NCI-H526 treated with DMSO at 0.1 percent for 48 hours (cell line): ENCODE measurements at places on chromosomes 4 and X.
A peak's percentile ranks its signal among the peaks of the same experiment; 100 is the strongest.

DNA sequence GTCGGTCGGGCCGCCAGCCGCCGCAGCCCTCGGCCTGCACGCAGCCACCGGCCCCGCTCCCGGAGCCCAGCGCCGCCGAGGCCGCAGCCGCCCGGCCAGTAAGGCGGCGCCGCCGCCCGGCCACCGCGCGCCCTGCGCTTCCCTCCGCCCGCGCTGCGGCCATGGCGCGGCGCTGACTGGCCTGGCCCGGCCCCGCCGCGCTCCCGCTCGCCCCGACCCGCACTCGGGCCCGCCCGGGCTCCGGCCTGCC is 213 bp downstream of the NFKB1 start:
- DNase-seq = no peak

GRCh38 chr4:100989401-100989800 is 357.9 kb downstream of the PPP3CA start:
- DNase-seq = peak; percentile 8

- DNase-seq = peak; percentile 5
Observed at GRCh38 chr4:180538384-180539057, 1704.7 kb upstream of the TENM3 start.

DNA sequence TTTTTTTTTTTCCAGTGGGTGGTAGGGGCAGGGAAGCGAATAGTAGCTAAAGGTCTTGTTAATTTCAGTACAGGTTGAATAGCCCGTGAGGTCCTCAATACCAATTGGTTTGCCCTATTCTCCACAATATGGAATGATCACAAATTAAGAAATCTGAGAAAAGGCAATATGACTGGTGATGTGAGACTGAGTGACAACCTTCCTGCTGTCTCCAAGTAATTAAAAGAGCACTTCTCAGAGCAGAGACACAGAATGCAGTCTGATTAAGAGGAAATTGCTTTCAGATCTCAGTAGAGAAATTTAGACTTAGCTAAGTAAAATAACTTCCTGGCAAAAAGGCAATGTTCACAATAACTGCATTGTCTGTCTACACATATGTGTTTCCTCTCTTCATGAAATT is 23.0 kb downstream of the GPR174 start:
- no peak for DNase-seq

GRCh38 chrX:145524931-145525330 is 277.6 kb downstream of the SPANXN1 start:
- no peak for DNase-seq

DNA sequence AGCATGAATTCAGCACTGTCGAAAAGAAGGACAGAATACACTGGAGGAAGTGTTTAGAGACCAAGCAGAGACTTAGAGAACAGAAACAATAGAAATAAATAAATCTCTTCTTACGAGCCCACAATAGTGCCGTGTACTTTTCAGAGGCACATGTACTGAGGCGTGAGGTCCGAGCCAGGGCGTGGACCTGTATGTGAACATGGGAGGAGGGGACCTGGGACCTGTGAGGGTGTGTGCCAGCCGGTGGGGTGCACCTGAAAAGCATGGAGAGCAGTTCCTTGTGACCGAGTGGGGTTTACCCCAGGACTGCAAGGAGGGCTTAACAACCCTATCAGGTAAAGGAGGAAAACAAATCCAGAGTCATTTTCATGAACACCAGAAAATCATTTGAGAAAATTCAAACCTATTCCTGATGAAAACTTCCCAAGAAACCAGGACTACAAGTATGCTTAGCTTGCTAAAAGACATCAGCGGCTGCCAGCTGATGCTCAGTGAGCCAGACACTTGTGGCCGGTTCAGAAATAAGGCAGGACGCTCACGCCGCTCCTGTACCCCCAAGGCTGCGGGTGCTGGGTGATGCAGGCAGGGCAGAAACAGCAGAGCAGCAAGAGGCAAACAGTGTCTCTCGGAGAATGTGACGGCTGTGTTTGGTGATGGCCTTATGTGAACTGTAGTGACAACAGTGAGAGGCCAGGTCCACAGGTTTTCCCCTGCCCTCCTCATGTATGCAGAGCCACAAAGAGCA is 37.1 kb downstream of the NELFA start:
- DNase-seq = no peak

- no peak for DNase-seq
Observed at GRCh38 chr4:79023799-79024770, 84.8 kb upstream of the PAQR3 start.

- DNase-seq = no peak
Observed at GRCh38 chrX:118528071-118528737, 32.6 kb downstream of the DOCK11 start.

DNA sequence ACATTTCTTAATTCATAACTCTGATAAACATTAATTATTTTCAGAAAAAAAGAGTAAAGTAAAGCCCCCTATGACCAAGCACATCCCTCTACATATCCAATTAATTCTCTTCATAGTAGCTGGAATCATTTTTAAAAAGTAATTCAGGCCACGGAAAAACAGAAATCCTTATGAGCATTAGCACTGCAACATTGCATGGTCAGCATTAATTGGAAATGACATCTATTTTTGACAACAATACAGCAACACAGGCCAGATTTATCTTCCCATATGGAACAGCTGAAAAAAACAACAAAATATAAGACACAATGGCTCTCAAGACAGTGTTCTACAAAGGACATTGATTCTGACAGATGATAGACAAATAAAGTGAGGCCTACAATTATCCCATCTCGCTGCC is 236.6 kb downstream of the TMA16 start:
- no peak for DNase-seq

- DNase-seq = no peak
Observed at GRCh38 chr4:845233-845835, 19.4 kb upstream of the CPLX1 start.

- no peak for DNase-seq
Observed at GRCh38 chr4:24796620-24797019, 1.2 kb downstream of the SOD3 start.

DNA sequence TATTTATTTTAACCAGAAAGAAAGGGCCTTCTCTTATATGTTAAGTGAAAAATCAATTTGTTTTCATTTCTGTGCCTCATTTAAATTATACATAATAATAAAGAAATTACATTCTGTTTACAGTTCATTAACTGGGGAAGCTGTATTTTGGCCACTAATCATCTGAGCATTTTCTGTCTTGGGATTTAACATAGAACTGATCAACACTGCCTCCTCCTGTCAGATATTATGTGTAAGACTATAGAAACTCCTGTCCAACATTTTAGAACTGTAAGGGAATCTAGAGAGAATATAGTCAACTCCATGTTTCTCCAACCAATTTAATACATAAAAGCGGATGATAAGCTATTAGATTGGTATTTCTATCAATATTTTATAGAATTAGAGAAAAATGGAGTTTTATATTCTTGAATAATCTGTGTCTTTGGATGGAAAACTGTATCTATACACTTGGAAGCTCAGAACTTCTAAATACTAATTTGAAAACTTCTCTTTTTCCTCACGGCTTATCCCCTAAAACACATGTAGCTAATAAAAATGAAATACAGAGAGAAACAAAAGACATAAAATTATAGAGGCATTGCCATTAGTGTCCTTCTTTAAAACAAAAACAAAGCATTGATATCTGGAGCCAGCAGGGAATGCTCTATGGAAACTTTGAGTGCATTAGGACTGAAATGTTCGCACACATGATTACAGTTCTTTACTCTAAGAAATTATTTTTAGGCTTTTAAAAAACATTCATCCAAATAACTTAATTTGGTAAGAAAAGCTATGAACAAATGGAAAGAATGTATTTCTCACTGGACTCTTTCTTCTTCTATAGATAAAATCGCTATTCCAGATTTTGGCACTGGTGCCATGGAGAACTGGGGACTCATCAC is 33.1 kb downstream of the ENPEP start:
- peak; percentile 5 for DNase-seq

DNA sequence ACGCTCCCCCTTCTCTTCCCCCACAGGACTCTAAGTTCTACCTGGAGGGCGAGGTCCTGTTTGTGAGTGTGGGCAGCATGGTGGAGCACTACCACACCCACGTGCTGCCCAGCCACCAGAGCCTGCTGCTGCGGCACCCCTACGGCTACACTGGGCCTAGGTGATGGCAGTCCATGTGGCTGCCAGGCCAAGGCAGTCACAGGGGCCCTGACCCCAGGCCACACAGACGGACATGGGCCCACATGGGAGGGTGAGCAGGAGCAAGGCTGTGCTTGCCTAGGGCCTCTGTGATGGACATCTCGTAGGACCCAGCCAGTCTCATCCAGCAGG is 10.0 kb upstream of the ADD1 start:
- no peak for DNase-seq

DNA sequence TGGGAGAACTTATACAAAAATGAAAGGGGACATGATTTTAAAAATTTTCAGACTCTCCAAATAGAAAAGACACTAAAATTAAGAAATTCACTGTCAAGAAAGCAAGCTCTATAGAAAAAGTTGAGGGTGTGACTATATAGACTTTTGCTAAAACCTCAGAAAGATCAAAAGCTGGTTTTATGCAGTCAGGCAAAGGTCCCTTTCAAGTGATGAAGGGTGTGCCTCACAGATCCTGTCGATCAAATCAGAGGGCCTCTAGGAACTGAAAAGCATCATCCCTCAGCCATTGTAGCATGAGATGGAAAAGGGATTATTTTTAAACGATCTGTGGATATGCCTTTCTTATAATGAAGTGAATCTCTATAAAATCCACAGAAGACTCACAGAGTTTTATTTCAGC is 116.5 kb downstream of the FAM13A start:
- DNase-seq = no peak

DNA sequence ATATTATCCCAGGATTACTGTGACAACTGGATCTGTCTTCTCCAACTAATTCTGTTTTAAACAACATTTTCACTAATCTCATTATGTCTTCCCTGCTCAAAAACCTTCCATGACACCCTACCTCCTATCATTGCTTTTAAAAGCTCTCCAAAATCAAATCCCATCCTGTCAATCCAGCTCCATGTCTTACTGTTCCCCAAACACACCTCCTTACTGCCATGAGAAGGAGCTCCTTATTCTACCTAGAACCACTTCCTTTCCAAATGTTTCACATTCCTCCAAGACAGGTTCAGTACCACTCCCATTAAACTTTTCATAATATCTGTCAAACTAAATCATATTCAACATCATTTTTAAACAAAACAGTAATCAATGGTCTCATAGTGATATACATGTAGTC is 66.9 kb upstream of the WDR17 start:
- DNase-seq = no peak
